ENCODE measurements at places on chromosomes 4 and X. TPM values are rescaled to one million over a fixed set of nuclear protein-coding genes. Genes with fewer than 3 reads are reported as not detected.

GAGE12E gene
- total RNA-seq: not detected

MSX1 gene
- 1.7 TPM for total RNA-seq

- DNase-seq: no peak
- no peaks in the 10 kb centered on the region for H3K27me3 ChIP-seq
- H3K27ac ChIP-seq: no peak overlapping the region
- H3K4me1 ChIP-seq: peaks cover 20% of the 10 kb centered on the region
- H3K36me3 ChIP-seq: no peaks in the 10 kb centered on the region
Measured at GRCh38 chr4:2785613-2786012, 7.3 kb upstream of the SH3BP2 start.

DNA sequence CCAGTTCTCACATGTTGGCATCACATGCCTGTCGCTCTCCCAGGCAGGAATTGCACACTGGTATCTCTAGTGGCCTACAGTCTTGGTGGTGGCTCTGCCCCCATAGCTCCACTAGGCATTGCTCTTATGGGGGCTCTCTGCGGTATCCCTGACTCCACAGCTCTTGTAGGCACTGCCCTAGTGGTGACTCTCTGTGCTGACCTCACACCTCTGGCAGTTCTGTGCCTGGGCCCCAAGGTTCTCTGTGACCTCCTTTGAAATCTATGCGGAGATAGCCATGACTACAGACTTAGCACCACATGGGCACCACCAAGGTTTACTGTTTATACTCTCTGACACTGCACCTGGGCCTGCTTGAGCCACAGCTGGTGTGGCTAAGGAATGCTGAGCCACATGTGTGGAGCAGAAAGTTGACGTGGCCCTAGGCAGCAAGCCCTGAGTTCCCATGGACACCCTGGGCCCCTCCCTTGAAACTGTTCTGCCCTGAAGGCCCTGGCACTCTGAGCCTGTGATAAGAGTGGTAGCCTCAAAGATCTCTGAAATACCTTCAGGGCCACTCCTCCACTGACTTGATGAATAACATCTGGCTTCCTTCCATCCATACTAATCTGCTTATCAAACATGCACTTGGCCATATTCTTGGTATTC, 8.0 kb downstream of the SLC9B1 start:
- no peak for DNase-seq
- no peaks in the 10 kb centered on the region for H3K27me3 ChIP-seq
- peaks cover 13% of the 10 kb centered on the region for H3K4me1 ChIP-seq
- peak overlapping the region; percentile 76 for H3K27ac ChIP-seq
- H3K36me3 ChIP-seq: no peaks in the 10 kb centered on the region

CFAP47 gene
- not detected for total RNA-seq
